ENCODE measurements at places on chromosomes 13 and 19.

DNA sequence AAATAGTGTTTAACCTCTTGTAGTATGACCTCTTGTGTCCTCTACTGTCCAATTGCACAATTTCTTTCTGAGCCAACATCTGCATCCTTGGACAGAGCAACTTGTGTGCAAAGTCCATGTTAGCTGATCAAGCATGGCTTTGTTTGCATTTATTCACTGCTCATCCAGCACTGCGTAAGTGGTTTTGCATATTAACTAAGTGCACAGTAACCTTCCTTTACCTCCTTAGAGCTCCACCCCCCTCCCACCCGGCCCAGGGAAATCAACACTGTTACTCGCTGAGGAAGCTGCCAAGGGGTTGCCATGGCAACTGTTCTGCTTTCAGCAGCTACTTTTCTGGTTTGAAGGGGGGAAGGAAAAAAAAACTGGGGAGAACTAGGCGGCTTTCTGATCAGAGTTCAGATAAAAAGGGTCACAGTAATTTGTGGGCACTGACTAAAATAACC is 153.5 kb upstream of the KLF12 start:
- no peaks in the 10 kb centered on the region for H3K27me3 ChIP-seq
- no peak overlapping the region for H3K4me3 ChIP-seq
- peak overlapping the region; percentile 67 for H3K27ac ChIP-seq
- H3K4me1 ChIP-seq: peaks cover 43% of the 10 kb centered on the region

- H3K36me3 ChIP-seq: no peaks in the 10 kb centered on the region
- H3K27ac ChIP-seq: no peak overlapping the region
- H3K27me3 ChIP-seq: no peaks in the 10 kb centered on the region
- H3K4me3 ChIP-seq: no peak overlapping the region
- DNase-seq: no peak
Observed at GRCh38 chr13:88586263-88586662, 915.1 kb downstream of the SLITRK5 start.

- no peaks in the 10 kb centered on the region for H3K36me3 ChIP-seq
- H3K27me3 ChIP-seq: no peaks in the 10 kb centered on the region
- no peak overlapping the region for H3K27ac ChIP-seq
Observed at GRCh38 chr13:33745370-33746324, 72.3 kb upstream of the RFC3 start.

- peaks cover 37% of the 10 kb centered on the region for H3K4me1 ChIP-seq
- DNase-seq: no peak
- no peaks in the 10 kb centered on the region for H3K36me3 ChIP-seq
- peak overlapping the region; percentile 84 for H3K27ac ChIP-seq
- no peak overlapping the region for H3K4me3 ChIP-seq
Observed at GRCh38 chr13:110354715-110355473, 47.8 kb downstream of the COL4A2 start.

- no peaks in the 10 kb centered on the region for H3K4me1 ChIP-seq
- H3K27me3 ChIP-seq: no peaks in the 10 kb centered on the region
- H3K27ac ChIP-seq: no peak overlapping the region
- DNase-seq: no peak
- no peak overlapping the region for H3K4me3 ChIP-seq
- H3K36me3 ChIP-seq: no peaks in the 10 kb centered on the region
Observed at GRCh38 chr19:6693056-6693471, 23.1 kb upstream of the TNFSF14 start.

GRCh38 chr13:105048677-105049076 is 1486.8 kb downstream of the EFNB2 start:
- no peak overlapping the region for H3K4me3 ChIP-seq
- DNase-seq: no peak
- no peaks in the 10 kb centered on the region for H3K36me3 ChIP-seq
- H3K27ac ChIP-seq: no peak overlapping the region
